Activated T-helper 17 cell treated with anti-CD3 and anti-CD28 coated beads, Interleukin-2, amount 50 U/mL, for 72 hours (primary cell): ENCODE measurements at places on chromosomes 2 and 18. TPM values are rescaled to one million over a fixed set of nuclear protein-coding genes. Genes with fewer than 3 reads are reported as not detected.

DNA sequence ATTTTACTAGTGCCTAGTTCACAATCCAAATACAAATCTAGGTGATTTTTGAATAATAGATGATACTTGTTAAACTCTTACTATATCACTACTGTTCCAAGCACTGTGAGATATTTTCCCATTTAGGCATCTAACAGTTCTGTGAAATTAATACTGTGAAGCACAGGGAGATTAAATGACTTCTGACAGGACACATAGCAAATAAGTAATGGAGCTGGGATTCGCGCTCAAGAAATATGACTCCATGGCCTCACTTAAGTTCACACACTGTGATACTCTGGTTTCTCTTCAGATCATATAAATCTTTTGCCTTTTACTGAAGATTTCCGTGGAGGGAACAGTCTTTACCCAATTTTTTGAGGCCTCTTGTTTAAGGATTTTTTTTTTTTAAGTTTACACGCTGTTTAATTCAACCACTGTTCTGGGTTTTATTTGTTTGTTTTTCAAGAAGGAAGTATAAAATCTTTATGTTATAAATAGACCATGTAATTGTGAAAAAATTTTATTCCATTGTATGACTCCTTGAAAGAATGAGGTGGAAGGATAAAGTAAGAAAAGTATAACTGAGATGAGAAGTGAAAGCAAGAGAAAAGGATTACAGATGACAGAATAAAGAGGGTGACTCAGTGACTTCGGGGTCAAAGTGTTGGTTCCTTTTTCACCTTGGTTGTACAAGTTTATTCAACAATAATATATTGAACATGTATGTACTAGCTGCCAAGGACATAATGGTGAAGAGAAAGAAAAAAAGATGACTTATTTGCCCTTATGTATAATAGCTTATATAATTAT, 30.2 kb downstream of the RBM45 start:
- ATAC-seq, result no peak

The SPAG16 gene
- 7.2 TPM for total RNA-seq

DNA sequence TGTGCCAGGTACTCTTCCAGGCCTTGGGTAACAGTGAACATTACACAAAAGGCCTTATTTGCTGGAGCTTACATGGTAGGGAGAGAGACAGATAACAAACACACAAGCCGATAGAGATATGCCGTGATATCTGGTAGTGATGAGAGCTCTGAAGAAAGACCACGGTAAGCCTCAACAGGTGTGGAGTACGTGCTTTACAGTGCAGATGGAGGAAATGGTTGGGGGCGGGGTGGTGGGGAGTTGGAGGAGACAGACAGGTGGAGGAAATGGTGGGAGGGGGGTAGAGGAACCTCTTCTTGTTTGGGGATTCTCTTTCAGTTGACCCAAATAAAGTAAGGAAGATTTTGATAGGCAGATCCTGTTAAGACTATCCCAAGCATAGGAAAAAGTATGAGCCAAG, 141.1 kb upstream of the ALPP start:
- no peak for ATAC-seq

DNA sequence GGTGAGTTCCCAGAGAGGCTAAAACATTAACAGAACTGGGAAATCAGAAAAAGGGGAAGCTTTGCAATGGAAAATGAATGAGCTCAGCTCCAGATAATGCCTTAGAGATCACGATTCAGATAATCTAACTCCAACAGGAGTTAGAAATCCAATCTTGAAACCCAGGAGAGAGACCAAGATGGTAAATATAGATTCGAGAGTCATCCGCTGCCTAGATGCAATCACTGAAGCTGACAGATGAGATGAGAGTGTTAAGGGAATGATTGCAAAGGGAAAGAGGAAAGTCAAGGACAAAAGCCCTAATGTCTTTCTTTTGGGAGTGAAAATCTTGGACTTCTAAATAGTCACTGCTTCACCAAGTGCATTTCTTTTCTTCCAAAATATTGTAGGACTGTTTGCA, 722.0 kb downstream of the EPHA4 start:
- no peak for ATAC-seq

GRCh38 chr2:16487686-16488085, 177.9 kb downstream of the CYRIA start:
- ATAC-seq, result no peak

The GNAL gene
- 0.32 TPM for total RNA-seq

GRCh38 chr18:79070486-79070885, 1.3 kb downstream of the ATP9B start:
- ATAC-seq, result no peak

GRCh38 chr2:145288650-145289496, 769.0 kb upstream of the ZEB2 start:
- ATAC-seq, result no peak
